ENCODE measurements at places on chromosomes 12 and 14.

DNA sequence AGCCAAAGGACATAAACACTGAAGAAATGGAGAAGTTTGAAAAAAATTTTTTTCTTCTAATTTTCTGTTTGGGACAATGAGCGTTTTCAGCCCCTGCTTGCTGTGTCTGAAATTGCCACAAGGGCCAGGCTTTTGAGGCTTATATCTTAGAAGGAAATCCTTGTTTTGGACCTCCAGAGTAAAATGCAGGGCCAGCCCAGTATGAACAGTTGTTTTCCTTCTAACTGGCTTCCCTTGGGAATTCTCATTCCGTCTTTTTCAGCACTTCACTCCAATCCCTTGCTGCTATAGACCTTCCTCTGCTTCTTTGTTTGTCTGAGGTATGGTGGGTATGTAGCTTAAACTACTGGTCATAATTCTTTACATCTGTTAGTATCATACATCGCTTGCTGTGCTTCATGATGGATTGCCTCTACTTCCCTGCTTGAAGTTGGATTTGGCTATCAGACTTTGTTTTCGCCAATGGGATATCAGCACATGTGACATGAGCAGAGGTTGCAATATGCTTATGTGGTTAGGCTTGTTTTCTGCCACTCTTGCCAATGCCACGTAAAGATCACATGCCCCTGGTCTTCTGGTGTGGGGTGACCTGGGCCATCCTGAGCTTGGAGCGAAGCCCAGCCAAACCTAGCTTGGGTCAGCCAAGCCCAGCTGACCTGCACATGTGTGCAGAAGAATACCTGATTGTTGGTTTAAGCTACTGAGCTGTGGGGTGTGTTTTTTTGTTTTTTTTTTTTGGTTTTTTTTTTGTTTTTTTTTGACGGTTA is 64.7 kb downstream of the AVPR1A start:
- no peak for DNase-seq

DNA sequence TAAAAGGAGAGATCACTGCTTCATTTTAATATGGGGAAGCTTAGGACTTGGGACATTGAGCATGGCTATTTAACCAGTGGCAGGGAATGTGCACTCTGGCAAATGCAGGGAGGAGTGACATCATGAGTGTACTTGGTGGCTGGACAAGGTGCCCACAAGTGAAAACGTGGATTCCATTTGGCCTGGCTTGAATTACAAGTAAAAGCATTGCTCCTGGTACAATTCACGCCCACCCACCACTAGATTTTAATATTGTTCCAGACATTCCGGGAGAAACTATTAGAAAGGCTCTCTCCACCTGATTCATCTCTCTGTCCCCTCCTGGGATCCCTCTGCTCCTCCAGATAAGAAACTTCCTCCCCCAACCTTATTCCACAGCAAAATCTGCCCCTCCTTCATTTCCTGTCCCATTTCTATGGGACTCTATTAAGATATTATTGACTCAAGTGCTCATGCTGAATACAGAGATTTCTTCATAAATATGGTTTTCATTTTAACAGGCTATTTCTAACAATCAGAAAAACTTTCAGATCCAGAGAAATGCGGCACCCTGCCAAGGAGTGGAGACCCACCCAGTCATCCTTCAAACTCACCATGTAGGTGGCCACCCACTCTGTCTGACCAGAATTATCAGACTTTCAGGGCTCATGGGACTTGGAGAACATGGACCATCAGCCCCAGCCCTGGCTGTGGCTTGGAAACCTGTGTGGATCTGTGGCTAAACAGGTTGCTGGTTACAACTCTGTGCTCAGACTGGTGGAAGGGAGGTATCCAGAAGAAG is 43.2 kb downstream of the SSPN start:
- no peak for DNase-seq

- DNase-seq: no peak
Observed at GRCh38 chr12:32201096-32201495, 94.4 kb downstream of the BICD1 start.

DNA sequence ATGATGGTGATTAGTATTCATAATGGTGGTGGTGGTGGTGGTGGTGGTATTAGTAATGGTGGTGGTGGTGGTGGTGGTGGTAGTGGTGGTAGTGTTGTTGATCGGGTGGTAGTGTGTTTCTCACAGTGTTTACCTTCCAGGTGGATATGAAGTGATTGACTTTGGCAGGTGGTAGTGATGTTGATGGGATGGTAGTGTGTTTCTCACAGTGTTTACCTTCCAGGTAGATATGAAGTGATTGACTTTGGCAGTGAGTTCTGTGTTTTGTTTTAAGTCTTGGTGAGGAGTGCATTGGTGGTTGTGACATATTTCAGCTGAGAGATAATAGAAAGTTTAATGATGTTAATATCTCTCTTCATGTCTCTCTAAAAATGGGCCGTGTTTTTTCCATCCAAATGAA is 189.4 kb downstream of the TMTC2 start:
- no peak for DNase-seq

DNA sequence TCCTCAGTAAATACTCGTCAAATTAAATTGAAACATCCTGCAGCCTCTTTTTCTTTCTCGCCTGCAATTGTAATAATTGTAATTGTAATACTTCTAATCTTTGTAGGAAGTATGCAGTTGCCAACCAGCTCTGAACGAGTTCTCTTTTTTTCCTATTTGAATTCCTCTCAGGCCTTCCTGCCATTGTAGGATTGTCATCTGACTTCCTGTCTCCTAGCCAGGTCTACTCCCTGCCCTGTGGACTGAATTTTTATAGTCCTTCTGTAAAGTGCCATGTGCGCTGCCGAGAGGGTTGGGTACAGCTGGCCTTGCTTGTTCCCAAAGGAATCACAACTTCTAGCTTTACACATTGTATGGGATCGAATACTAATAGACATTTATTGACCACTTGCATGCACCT is 183.3 kb downstream of the SSPN start:
- DNase-seq: no peak

GRCh38 chr14:20873370-20874177 is 17.6 kb upstream of the RNASE3 start:
- DNase-seq: peak; percentile 81

GRCh38 chr12:95147866-95148265 is 69.4 kb downstream of the FGD6 start:
- DNase-seq: no peak

GRCh38 chr14:89479802-89480201 is 62.8 kb upstream of the FOXN3 start:
- no peak for DNase-seq

DNA sequence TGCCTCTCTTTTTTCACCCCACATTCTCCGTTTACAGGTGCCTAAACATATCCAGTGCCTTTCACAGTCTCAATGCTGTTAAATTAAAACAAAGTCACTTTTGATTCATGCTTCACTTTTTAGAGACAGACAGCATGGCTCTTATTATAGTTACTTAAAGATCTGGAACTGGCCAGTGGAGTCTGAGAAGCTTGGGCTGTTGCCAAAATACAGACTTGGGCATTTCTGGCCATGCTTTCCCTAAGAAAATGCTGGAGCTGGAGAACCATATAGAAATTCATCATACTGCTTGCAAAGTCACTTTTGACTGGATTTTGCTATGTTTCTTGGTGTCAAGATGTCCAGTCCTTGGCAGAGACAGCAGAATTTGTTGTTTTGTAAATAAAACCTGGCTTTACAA is 12.2 kb upstream of the GPR68 start:
- no peak for DNase-seq

DNA sequence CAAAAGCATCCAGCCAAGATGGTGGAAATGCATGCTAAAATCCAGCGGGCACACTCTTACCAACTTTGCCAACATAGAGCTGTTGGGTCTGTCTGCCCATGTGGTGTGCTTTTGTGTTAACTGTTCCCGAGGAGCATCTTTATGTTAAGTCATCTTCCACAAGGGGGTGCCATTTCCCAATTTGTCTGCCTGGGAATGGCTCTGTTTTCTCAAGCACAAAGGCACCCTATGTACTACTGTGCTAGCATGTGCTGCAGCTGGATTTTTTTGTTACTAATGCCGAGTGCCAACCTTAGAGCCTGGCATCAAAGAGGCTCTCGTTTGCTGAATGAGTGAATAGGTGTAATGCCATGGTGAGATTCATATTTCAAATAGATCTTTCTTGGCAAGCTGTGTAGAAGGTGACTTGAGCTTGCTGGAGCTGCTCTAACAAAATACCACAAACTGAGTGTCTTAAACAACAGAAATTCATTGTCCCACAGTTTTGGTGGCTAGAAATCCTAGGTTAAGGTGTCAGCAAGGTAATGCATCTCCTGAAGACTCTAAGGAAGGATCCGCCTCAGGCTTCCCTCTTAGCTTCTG is 74.3 kb downstream of the TRHDE start:
- DNase-seq: peak; percentile 68

- DNase-seq: peak; percentile 24
Observed at GRCh38 chr12:56995930-56996496, 10.3 kb downstream of the ZBTB39 start.

GRCh38 chr14:70052990-70053389 is 135.8 kb downstream of the SLC8A3 start:
- no peak for DNase-seq

DNA sequence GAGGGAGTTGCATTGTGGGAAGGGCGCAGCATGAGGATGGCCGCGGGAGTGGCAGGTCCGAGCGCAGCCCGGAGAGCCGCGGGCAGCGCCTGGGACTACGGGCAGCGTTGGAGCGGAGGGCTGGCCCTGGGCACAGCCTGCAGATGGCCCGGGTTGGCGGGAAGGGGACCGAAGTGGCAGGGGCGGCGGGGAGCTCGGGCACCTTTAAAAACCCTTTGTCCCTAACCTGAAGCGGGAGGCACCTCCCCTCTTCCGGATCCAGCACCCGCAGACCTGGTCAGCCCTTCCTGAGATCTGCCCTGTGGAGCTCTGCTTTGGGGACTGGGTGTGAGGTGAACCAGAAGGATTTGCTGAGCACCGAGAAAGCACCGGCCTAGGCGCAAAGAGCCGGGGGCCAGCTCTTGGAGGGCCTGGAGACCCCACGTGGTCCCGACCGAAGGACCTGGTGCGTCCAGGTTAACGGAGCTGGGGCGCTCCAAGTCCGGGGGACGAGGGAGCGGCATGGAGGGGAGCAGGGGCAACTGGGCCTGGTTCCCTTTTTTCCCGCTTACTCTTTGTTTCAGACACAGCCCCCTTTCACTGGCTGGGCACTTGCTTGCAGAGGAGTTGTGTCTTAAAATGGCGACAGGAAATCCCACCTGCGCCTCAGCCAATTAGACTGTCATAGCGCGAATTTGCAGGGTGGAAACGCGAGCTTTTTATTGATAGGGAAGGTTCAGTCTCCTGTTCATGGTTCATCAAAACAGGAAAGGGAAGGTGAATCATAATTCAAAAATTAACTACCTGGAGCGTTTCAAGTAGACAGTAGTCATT is 792 bp upstream of the SLC38A1 start:
- no peak for DNase-seq

GRCh38 chr14:78075555-78076277 is 94.5 kb upstream of the NRXN3 start:
- no peak for DNase-seq

GRCh38 chr12:42468341-42468821 is 121.2 kb downstream of the PRICKLE1 start:
- no peak for DNase-seq

- DNase-seq: peak; percentile 30
Observed at GRCh38 chr14:89723930-89724627, 230.5 kb downstream of the EFCAB11 start.

GRCh38 chr12:106885026-106885425 is 70.7 kb upstream of the TMEM263 start:
- DNase-seq: no peak
